ENCODE measurements at places on chromosomes 13 and 19.
A peak's percentile ranks its signal among the peaks of the same experiment; 100 is the strongest.

DNA sequence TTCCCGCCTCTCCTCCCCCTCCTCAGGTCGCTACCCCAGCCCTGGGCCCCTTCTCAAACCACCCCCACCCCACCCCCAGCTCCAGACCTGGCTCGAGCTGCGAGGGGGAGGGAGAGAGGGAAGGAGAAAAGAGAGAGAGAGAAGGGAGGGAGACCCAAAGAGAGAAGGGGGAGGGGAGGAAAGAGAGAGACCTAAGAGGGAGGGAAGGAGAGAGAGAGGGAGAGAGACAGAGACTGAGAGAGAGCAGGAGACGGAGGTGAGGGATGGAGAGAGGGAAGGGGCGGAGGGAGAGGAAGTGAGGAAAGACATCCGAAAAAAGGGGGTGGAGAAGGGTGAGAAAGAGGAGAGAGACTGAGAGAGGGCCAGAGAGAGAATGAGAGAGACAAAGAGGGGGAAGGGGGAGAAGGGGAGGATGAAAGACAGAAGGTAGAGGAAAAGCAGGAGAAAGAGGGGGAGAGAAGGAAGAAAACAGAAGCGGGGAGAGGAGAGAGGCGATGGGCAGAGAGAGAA is 2.0 kb upstream of the SPACA6 start:
- no peak for DNase-seq

GRCh38 chr13:29946093-29946492 is 95.7 kb upstream of the UBL3 start:
- DNase-seq = no peak

DNA sequence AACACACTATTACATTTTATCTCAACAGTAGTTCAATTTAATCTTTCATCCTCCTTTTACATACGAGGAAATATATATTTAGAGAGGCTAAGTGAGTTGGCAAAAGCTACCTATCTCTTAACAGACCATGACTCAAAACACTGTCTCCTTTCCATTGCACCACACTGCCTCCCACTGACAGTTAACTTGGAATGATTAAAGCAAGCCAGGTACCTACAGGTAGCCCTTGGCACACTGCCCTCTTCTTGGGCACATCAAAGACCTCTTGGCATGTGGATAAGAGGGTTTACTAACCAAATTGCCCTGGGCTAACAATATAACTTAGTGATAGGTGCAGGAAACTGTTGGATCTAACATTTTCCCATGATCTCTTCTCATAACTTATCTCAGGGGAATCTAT is 1.8 kb downstream of the ABHD13 start:
- no peak for DNase-seq

- DNase-seq = no peak
These were observed 83.0 kb upstream of the TM9SF2 start for GRCh38 chr13:99418103-99418842.

DNA sequence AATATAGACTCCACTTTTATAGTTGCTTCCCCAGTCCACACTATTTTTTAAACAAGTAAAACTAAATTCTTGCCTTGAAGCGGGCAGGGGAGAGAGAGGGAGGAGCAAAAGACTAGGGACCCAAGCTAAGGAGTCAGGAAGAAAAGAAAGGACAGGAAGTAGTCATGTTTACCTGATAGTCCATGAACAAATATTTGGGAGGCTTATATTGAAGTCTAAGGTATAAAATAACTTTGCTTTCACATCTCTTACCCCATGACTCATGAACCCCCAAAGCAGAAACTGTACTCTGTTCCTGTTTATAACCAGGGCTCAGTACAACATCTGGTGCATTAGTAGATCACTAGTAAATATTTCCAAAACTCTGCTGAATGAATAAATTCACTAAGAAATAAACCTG is 67.3 kb downstream of the ZAR1L start:
- no peak for DNase-seq

- no peak for DNase-seq
These were observed 301.1 kb downstream of the IRS2 start for GRCh38 chr13:109485136-109485794.

DNA sequence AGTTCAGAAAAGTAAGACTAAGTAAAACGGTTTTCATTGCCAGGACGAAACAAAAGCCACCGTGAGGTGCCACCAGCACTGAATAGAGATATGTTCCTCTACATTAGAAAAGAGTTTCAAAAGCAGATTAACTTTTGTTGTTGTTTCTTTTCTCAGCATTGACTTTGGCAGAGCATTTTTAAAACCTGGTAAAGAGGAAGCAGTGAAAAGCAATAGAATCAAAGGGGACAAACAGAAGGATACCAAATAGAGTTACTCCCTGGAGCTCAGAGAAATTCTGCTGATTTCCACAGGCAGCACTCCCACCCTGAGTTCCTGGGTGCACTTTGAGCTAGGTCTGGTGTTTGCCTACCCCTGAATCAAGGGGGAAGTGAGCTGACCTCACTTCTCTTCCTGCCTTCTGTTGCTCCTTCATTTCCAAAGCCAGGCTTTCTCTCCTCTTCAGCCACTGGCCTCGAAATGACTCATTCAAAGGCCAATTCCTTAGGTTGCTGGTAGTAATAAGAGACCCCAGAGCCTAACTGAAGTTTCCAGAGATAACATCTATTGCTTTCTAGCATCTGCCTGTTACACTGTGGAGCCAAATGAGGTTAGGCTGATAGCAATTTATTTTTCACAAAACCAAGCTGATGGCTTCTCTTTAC is 11.3 kb upstream of the ERICH6B start:
- DNase-seq = no peak

DNA sequence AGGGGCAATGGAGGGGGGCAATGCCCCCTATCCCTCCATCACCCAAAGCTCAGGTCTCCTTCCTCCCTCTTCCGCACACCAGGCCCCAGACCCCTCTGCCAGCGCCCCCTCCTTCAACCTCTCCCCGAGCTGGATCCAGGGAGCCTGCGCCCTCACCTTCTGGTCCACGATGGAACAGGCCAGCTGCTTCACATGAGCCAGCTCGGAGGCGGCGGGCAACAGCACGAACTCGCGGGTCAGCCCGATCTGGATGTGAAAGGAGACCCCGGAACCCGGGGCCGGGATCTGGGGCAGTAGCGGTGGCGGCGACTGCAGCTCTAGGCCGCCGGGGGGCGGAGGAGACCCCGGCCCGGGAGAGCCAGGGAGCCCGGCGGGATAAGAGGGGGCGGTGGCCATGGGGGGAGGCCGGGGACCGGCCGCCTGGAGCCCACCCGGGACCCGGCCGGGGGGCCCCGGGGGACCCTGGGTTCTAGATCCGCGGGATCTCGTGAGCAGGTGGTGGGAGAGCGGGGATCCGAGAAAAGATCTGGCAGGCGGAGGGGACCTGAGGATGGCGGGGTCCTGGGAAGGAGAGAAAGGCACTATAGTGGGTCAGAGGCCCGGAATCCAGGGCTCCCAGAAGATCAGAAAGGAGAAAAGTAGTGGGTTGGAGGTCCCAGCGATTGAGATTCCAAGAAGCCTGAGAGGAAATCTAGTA is 791 bp downstream of the PRKD2 start:
- no peak for DNase-seq

DNA sequence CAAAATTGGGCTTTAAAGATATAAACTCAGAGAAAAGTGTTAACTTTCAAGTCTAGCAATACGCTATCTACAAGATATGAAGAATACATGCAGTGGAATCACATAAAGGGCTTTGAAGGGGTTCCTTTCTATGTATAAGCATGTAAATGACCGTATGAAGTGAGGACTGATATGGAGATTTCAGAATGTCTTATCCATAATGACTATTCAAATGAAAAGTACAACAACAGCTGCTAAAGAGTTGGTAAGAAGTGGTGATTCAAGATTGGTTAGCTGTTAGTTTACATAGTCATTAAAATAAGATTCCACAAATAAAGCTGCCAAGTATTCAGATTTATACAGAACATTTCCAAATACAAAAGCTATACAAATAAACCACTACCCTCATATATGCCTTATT is 153.4 kb upstream of the STARD13 start:
- no peak for DNase-seq

DNA sequence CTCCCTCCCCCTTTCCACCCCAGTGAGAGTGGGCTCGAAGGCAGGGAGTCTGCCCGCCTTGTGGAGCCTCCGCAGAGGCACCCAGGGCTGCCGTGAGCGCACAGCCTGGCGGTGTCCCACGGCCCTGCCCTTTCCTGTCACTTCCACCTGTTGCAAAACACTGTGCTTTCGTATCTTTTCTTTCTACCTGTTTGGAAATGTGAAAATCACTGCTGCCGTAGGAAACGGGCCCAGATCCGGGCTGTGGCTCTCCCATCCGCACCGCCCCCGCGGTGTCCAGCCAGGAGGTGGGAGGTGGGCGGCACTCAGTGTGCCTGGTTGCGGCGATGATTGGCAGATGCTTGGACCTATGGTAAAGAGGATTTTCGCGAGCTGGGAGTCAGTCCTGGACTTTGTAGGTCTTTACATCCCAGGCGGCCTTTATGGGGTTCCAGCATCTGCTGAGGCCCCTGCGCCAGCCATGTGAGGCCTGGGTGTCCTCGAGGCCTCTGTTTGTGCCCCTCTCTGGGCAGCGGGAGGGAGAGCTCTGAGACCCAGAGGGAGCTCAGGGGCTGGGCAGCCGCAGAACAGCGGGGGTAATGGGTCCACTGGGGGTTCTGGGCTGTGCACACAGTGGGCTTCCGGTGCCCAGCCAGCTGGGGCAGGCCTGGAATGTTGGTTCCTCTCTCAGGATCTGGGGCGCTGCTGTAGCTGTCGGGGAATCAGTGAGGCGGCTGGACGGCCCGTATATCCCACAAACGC is 6.1 kb downstream of the STK11 start:
- no peak for DNase-seq

DNA sequence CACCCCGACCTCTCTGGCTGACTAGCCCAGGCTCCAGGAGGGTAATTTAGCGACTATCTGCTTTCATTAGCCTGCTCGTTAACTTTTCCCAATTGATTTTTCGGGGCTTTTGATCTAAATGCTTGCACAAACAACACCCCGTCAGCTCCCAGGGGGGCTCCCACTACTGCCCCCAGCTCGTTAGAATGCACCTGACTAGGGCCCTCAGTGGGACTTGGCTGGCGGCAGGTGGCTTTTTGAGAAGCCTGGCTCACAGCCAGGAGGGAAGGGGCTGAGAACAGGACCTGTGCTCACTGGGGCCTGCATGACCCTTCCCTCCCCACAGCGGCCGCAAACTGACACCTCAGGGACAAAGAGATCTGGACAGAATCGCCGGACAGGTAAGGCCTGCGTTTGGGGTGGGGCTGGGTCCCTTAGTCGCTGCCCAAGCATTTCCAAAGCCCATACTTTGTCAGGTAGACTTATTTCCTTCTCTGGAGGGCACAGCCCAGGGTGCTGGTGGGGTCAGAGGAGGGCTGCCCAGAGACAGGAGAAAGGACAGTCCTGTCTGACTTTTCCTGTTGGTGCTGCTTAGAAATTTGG is 7.6 kb upstream of the CD79A start:
- no peak for DNase-seq

- DNase-seq = no peak
These were observed 258.3 kb downstream of the ZNF536 start for GRCh38 chr19:30630289-30631032.

DNA sequence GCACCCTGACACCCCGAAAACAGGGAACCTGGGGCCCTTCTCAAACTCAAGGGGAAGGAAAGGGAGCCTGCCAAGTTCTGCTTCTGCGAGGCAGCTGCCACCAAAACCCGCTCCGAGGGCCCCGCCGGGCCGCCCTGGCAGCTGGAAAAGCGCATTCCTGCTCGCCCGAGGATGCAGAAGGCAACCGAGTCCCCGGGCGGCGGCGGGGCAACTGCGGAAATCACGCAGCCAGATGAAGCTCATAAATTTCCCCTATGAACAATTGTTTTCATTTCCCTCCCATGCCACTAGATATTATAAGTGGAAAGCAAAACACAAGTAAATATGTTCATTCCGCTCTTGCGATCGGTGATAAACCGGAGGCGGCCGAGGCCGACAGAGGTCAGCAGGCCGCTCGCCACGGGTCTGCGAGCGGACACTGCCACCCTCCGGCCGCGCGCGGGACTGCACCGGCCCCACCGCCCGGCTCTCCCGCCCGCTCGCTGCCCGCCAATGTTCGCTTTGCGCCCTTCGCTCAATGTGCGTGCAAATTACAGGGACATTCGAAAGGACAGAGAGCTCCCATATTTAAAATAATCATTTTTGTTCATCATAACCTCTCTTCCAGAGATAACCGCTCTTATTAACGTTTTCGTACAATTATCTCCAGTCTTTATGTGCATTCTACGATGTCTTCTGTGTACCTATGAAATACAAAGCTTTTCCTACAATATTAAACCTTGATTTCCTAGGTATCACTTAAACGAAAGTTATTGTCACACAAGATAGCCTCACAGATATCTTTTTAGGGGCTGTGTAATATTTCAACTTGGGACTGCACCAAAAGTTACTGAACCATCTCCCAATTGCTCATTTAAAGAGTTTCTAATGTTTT is 120.8 kb upstream of the ZNF507 start:
- DNase-seq = peak; percentile 64

GRCh38 chr13:51674276-51674675 is 90.0 kb downstream of the WDFY2 start:
- DNase-seq = no peak

- DNase-seq = no peak
These were observed 14.7 kb upstream of the CEACAM6 start for GRCh38 chr19:41740415-41741243.

DNA sequence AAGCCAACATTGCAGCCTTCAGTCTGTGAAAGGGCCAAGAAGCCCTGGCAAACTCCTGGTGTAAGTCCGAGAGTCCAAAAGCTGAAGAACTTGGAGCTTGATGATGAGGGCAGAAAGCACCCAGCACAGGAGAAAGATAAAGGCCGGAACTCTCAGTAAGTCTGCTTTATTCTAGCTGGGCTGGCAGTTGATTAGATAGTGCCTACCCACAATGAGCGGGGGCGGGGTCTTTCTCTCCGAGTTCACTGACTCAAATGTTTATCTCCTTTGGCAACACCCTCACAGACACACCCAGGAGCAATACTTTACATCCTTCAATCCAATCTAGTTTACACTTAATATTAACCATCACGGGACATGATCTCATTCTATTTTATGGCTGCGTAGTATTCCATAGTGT is 1317.1 kb downstream of the SLITRK1 start:
- DNase-seq = no peak

DNA sequence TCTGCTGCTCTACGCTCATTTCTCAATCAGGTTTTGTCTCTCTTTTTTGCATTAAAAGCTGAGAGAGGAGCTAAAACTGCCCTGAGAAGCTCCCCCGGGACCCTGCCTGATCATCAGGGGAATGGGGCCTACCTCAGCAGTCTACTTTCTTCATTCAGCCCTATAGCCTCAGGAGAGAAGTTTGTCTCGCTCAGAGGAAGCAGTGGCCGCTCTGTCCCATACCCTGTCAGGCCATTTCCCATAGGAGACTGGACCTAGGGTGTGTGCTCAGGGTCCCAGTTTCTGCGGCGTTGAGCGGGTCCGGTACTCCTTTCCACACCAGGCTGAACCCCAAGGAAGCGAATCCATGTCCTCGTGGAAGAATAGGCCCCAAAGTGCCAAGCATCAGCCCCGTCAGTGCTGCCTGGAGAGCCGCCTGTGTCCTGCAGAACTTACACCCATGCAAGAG is 21.7 kb downstream of the UBE2L5 start:
- no peak for DNase-seq

- DNase-seq = no peak
These were observed 344.1 kb upstream of the TMTC4 start for GRCh38 chr13:101018720-101019119.

- DNase-seq = peak; percentile 48
These were observed 1.4 kb downstream of the ING1 start for GRCh38 chr13:110714797-110715394.

Data from activated CD8-positive, alpha-beta memory T cell treated with anti-CD3 and anti-CD28 coated beads, Interleukin-2, amount 50 U/mL, for 4 hours (primary cell).